ENCODE measurements at places on chromosomes 3 and 15. TPM values are rescaled to one million over a fixed set of nuclear protein-coding genes. Genes with fewer than 3 reads are reported as not detected.
A peak's percentile ranks its signal among the peaks of the same experiment; 100 is the strongest.

GRCh38 chr15:79962178-79962577, 8.8 kb downstream of the BCL2A1 start:
- no peaks in the 10 kb centered on the region for H3K27me3 ChIP-seq
- H3K36me3 ChIP-seq: no peaks in the 10 kb centered on the region
- H3K4me3 ChIP-seq: no peak overlapping the region
- H3K27ac ChIP-seq: no peak overlapping the region
- H3K4me1 ChIP-seq: peaks cover 18% of the 10 kb centered on the region

- peak; percentile 86 for DNase-seq
- H3K36me3 ChIP-seq: no peaks in the 10 kb centered on the region
- H3K27me3 ChIP-seq: no peaks in the 10 kb centered on the region
- peaks cover 17% of the 10 kb centered on the region for H3K4me1 ChIP-seq
These were observed 378.7 kb upstream of the TGFBR2 start for GRCh38 chr3:30227571-30228301.

The CDHR4 gene
- not detected for total RNA-seq

- DNase-seq: no peak
- no peak overlapping the region for H3K27ac ChIP-seq
These were observed 221.7 kb upstream of the TBC1D5 start for GRCh38 chr3:17964108-17964507.

DNA sequence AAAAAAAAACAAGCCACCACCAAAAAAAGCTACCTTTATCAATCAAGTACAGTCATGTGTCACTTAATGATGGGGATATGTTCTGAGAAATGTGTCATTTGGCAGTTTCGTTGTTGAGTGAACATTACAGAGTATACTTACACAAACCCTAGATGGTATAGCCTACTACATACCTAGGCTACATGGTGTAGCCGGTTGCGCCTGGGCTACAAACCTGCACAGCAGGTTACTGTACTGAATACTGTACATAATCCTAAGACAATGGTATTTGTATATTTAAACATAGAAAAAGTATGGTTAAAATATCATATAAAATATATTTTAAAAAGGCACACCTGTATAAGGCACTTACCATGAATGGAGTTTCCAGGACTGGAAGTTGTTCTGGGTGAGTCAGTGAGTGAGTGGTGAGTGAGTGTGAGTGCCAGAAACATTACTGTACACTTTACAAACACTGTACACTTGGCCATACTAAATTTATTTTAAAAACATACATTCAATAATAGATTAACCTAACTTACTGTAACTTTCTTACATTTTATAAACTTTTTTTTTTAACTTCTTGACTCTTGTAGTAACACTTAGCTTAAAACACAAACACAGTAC, 25.9 kb upstream of the JMJD7 start:
- peaks cover 55% of the 10 kb centered on the region for H3K4me1 ChIP-seq
- DNase-seq: peak; percentile 91
- no peaks in the 10 kb centered on the region for H3K27me3 ChIP-seq
- H3K4me3 ChIP-seq: no peak overlapping the region
- H3K27ac ChIP-seq: peak overlapping the region; percentile 86

GRCh38 chr3:43970351-43970750, 271.3 kb upstream of the TOPAZ1 start:
- no peak overlapping the region for H3K4me3 ChIP-seq
- H3K4me1 ChIP-seq: no peaks in the 10 kb centered on the region
- DNase-seq: no peak
- H3K27me3 ChIP-seq: no peaks in the 10 kb centered on the region

The TMEM207 gene
- total RNA-seq: not detected

The NR2F2 gene
- 19.6 TPM for total RNA-seq

DNA sequence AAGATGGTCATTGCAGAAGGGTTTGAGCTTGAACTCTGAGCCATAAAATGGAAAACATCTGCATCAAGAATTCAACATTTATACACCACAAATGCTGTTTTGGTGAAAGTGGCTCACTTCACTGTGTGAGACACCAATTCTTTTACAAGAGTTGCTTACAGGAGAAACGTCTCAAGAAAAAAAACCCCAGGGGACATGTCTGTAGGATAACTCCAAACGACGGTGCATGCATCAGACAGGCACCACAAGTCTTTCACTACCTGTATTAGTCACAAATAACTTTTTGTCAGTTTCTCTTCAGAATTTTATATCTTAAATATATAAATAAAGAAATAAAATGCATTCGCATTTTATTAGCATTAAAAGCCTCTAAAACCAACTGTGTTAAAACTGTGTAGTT, 164.3 kb downstream of the EFHB start:
- no peak overlapping the region for H3K27ac ChIP-seq
- no peak for DNase-seq
- H3K4me1 ChIP-seq: no peaks in the 10 kb centered on the region
- no peak overlapping the region for H3K4me3 ChIP-seq

The ADAMTSL3 gene
- 10.9 TPM for total RNA-seq

GRCh38 chr15:50259276-50259675, 6.2 kb downstream of the HDC start:
- H3K36me3 ChIP-seq: no peaks in the 10 kb centered on the region
- no peak for DNase-seq
- H3K4me3 ChIP-seq: no peak overlapping the region
- peaks cover 25% of the 10 kb centered on the region for H3K4me1 ChIP-seq

- H3K4me3 ChIP-seq: no peak overlapping the region
- no peaks in the 10 kb centered on the region for H3K36me3 ChIP-seq
- H3K4me1 ChIP-seq: peaks cover 10% of the 10 kb centered on the region
- no peaks in the 10 kb centered on the region for H3K27me3 ChIP-seq
- no peak overlapping the region for H3K27ac ChIP-seq
- DNase-seq: no peak
These were observed 7.8 kb upstream of the CD200R1 start for GRCh38 chr3:112982710-112983109.

DNA sequence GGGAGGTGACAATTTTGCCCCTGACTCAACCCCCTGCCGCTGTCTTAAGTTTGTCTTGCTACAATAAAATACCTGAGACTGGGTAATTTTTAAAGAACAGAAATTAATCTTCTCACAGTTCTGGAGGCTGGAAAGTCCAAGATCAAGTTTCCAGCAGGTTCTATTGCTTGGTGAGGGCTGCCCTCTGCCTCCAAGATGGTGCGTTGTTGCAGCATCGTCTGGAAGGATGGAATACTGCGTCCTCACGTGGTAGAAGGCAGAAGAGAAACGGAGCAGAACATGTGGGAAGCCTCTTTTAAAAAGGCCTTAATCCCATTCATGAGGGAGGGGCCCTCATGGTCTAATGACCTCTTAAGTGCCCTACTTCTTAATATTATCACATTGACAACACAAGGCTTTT, 87.3 kb upstream of the SNTN start:
- no peak overlapping the region for H3K27ac ChIP-seq
- no peak for DNase-seq
- H3K36me3 ChIP-seq: no peaks in the 10 kb centered on the region
- H3K27me3 ChIP-seq: peaks cover 5% of the 10 kb centered on the region
- H3K4me3 ChIP-seq: no peak overlapping the region

- no peaks in the 10 kb centered on the region for H3K27me3 ChIP-seq
- H3K4me1 ChIP-seq: peaks cover 17% of the 10 kb centered on the region
- peaks cover 4% of the 10 kb centered on the region for H3K36me3 ChIP-seq
- DNase-seq: peak; percentile 57
- H3K4me3 ChIP-seq: no peak overlapping the region
These were observed 1.7 kb upstream of the SLC4A7 start for GRCh38 chr3:27485866-27486265.

- H3K4me3 ChIP-seq: no peak overlapping the region
- DNase-seq: no peak
- peaks cover 22% of the 10 kb centered on the region for H3K4me1 ChIP-seq
- H3K36me3 ChIP-seq: no peaks in the 10 kb centered on the region
- no peak overlapping the region for H3K27ac ChIP-seq
- H3K27me3 ChIP-seq: no peaks in the 10 kb centered on the region
These were observed 513.4 kb downstream of the SHQ1 start for GRCh38 chr3:72334681-72335457.

The U2SURP gene
- 55.6 TPM for total RNA-seq

GRCh38 chr3:112466020-112466419, 33.3 kb downstream of the BTLA start:
- H3K4me3 ChIP-seq: no peak overlapping the region
- no peak for DNase-seq
- peaks cover 2% of the 10 kb centered on the region for H3K4me1 ChIP-seq
- H3K27ac ChIP-seq: no peak overlapping the region
- H3K27me3 ChIP-seq: peaks cover 41% of the 10 kb centered on the region
- no peaks in the 10 kb centered on the region for H3K36me3 ChIP-seq

DNA sequence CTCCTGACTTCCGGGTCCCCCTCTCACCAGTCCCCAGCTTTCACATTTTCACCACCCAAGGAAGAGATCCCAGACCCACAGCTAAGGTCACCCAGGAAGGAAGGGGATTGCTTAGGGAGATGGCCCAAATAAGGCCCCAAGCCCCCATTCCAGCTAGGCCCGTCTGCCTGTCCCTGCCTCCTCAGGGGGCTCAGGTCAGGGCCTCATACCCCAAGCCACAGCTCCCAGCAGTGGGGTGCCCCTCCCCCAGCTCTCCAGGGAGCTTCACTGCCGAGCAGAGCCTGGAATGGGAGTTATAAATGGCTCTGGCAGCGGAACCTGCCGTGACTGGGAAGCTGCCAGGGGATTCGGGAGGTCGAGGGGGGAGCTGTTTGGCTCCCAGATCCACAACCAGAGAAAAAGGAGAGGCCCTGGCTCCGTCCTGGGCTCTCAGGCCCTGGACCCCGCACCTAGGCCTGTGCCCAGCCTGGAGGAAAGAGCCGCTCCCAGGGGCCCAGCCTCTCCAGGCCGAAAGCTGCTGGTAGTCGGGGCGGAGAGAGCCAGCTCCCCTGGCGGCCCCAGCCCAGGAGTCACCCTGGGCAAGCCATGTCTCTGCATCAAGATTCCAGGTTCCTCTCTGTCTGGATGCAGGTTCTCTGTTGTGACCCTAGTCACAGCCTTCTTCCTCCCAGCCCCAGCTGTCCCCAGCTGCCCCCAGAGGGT, 550 bp downstream of the CCDC9B start:
- DNase-seq: peak; percentile 52
- H3K27me3 ChIP-seq: no peaks in the 10 kb centered on the region
- peak overlapping the region; percentile 75 for H3K4me3 ChIP-seq
- peaks cover 32% of the 10 kb centered on the region for H3K36me3 ChIP-seq
- H3K27ac ChIP-seq: peak overlapping the region; percentile 100
- peaks cover 86% of the 10 kb centered on the region for H3K4me1 ChIP-seq

The PLSCR5 gene
- not detected for total RNA-seq

The IL17RC gene
- total RNA-seq: 116 TPM

DNA sequence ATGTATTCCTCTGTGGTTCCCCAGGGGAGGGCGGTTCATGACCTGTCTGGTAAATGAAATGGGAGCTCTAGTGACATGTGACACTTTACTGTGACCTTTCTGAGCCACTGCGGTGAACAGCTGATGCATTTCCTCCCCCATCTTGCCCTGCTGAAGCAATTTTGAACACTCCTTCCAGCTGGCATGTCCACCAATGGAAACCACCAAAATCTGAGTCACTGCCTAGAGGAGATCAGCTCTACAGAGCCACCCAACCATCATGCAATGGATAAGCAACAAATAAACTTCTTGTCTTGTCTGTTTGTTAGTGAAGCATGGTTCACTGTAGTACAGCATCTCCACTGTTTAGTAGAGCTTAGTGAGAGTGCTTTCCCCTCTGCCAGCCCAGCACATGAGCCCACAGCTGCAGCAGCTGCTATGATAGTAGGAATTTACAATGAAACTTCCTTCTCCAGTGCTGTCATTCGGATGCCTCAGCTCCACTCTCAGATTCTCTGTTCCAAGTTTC, 479.4 kb downstream of the NTRK3 start:
- H3K36me3 ChIP-seq: no peaks in the 10 kb centered on the region
- peak; percentile 41 for DNase-seq
- H3K4me3 ChIP-seq: no peak overlapping the region
- no peaks in the 10 kb centered on the region for H3K27me3 ChIP-seq
- no peaks in the 10 kb centered on the region for H3K4me1 ChIP-seq

The IMPG2 gene
- total RNA-seq: 0.17 TPM

GRCh38 chr3:188400494-188401243, 246.7 kb downstream of the LPP start:
- no peaks in the 10 kb centered on the region for H3K4me1 ChIP-seq
- H3K4me3 ChIP-seq: no peak overlapping the region
- no peaks in the 10 kb centered on the region for H3K36me3 ChIP-seq
- no peaks in the 10 kb centered on the region for H3K27me3 ChIP-seq
- DNase-seq: no peak

DNA sequence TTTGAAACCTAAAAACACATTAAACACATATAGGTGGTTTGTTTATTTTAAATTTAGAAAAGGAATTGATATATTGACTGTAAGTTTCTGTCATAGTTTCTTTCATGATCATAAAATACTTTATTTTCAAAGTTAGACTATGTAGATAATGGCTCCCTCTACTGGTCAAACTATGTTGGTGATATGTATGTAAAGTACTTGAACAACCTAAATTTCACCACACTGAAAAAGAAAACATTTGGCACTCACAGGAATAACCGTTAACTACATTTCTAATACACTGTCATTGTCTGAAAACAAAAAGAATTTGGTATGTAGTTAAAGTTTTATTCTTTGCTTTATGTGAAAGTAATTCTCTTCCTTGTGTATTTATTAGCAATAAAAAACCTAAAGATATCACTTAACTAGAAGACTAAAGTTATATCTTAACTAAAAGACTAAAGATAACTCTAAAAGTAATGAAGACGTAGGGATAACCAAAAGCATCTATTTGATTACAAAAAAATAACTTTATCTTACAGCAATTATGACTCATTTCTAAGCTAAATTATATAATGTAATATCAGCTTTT, 427.5 kb downstream of the VGLL3 start:
- H3K36me3 ChIP-seq: no peaks in the 10 kb centered on the region
- peaks cover 6% of the 10 kb centered on the region for H3K27me3 ChIP-seq
- H3K27ac ChIP-seq: no peak overlapping the region

GRCh38 chr3:169192643-169193042, 470.9 kb downstream of the MECOM start:
- DNase-seq: no peak
- no peaks in the 10 kb centered on the region for H3K36me3 ChIP-seq
- no peak overlapping the region for H3K4me3 ChIP-seq
- H3K4me1 ChIP-seq: peaks cover 10% of the 10 kb centered on the region
- H3K27ac ChIP-seq: no peak overlapping the region
- H3K27me3 ChIP-seq: no peaks in the 10 kb centered on the region

The INSYN1 gene
- total RNA-seq: not detected

The CD80 gene
- total RNA-seq: not detected

DNA sequence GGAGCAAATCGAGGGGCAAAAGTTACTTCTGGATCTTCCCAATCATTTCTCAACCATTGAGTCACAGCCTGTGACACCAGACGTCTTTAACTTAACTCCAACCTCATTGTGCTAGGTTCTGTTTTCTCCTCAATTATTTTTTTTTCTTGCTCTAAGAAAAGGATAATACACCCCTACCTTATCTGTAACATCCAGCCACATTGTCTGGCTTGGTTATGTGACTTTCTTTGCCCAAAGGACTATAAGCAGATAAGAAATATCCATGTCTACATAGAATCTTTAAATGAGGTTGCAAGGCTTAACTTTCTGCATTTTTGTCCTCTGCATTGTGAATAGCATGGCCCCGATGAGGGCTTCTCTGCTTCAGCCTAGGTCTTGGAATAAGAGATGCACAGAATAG, 782.4 kb upstream of the CFAP20DC start:
- H3K27me3 ChIP-seq: no peaks in the 10 kb centered on the region
- no peak for DNase-seq
- no peak overlapping the region for H3K27ac ChIP-seq

- no peaks in the 10 kb centered on the region for H3K27me3 ChIP-seq
- H3K27ac ChIP-seq: no peak overlapping the region
- no peak for DNase-seq
- H3K4me3 ChIP-seq: no peak overlapping the region
- H3K36me3 ChIP-seq: peaks cover 11% of the 10 kb centered on the region
- peaks cover 10% of the 10 kb centered on the region for H3K4me1 ChIP-seq
These were observed 26.5 kb downstream of the PLOD2 start for GRCh38 chr3:146134348-146135117.

Measured in PC-3 (cell line).